Colonic mucosa (tissue), 4 donors: ENCODE measurements at places on chromosomes 4 and X. TPM values are rescaled to one million over a fixed set of nuclear protein-coding genes. Genes with fewer than 3 reads are reported as not detected.
A peak's percentile ranks its signal among the peaks of the same experiment; 100 is the strongest.

HS3ST1 gene
- total RNA-seq: 7.6 TPM

GRCh38 chrX:13168269-13168668 lies 123.8 kb upstream of the FAM9C start:
- H3K4me3 ChIP-seq: no peak overlapping the region
- no peak for DNase-seq
- H3K27me3 ChIP-seq: no peaks in the 10 kb centered on the region
- H3K36me3 ChIP-seq: no peaks in the 10 kb centered on the region
- no peak overlapping the region for H3K27ac ChIP-seq
- H3K4me1 ChIP-seq: no peaks in the 10 kb centered on the region

GRCh38 chr4:46393606-46394005 lies 3.7 kb upstream of the GABRA2 start:
- no peak for DNase-seq
- no peak overlapping the region for H3K27ac ChIP-seq

GRCh38 chr4:147378780-147379179 lies 102.1 kb upstream of the EDNRA start:
- no peak overlapping the region for H3K4me3 ChIP-seq
- no peaks in the 10 kb centered on the region for H3K36me3 ChIP-seq
- no peaks in the 10 kb centered on the region for H3K27me3 ChIP-seq
- no peak overlapping the region for H3K27ac ChIP-seq

- no peak overlapping the region for H3K4me3 ChIP-seq
- H3K27ac ChIP-seq: no peak overlapping the region
- H3K27me3 ChIP-seq: peaks cover 3% of the 10 kb centered on the region
- no peaks in the 10 kb centered on the region for H3K36me3 ChIP-seq
- no peak for DNase-seq
- no peaks in the 10 kb centered on the region for H3K4me1 ChIP-seq
Measured at GRCh38 chrX:69307756-69308155, 142.5 kb upstream of the PJA1 start.

FGF5 gene
- total RNA-seq: 0.30 TPM

DNA sequence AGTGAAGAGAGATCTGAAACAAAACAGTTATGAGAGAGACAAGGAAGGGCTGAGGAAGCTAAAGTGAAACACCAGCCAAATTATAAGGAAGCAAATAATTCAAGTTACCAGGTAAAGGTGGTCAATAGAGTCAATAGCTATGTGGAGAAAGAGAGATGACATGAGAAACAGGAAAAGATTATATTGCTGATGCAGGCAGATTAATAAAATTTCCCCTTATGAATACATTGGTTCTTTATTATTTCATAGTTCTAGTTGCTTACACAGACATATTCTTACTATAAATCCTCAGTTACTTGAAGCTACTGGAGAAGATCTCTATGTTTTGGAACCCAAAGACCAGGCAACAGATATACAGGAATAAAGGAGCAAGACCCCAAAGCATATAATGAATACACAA lies 273.7 kb upstream of the CTSO start:
- no peaks in the 10 kb centered on the region for H3K36me3 ChIP-seq
- DNase-seq: no peak
- no peak overlapping the region for H3K4me3 ChIP-seq
- no peaks in the 10 kb centered on the region for H3K27me3 ChIP-seq
- no peak overlapping the region for H3K27ac ChIP-seq

PROM1 gene
- total RNA-seq: 34.3 TPM

CFAP99 gene
- 0.49 TPM for total RNA-seq

- no peaks in the 10 kb centered on the region for H3K36me3 ChIP-seq
- no peaks in the 10 kb centered on the region for H3K4me1 ChIP-seq
- H3K4me3 ChIP-seq: no peak overlapping the region
- no peaks in the 10 kb centered on the region for H3K27me3 ChIP-seq
- peak; percentile 72 for DNase-seq
- H3K27ac ChIP-seq: no peak overlapping the region
Measured at GRCh38 chr4:139099366-139099982, 77.5 kb downstream of the ELF2 start.

DNA sequence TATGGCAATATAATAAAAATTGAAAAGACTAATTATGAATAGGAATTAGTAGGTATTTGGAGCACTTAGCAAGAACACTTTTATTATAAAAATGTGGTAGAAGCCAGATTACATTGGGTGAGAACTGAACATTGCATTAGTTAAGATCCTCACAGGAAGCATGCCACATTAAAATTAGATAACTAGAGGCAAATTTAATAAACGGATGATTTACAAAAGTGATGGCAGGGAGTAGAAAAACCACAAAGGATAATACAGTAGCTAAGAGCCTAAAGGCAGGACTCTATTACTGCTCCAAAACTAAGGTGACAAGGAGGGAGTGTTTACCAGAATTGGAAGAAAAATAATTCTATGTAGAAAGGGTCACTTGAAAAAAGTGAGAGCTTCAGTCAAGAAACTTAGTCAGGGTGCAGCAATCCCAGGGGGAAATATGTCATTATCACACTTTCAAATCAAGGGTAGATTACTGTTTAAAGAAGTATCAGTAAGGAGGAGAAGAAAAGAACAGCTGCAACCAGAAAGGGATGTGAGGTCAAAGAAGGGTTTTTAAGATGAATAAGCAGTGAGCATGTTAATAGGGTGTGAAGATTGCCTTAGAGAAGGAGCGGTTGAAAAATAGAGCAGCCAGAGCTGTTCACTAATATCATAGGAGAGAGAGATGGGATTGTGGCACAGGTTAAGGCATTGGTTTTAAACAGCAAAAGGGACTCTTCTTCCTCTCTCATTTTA lies 84.6 kb downstream of the NDST4 start:
- H3K36me3 ChIP-seq: no peaks in the 10 kb centered on the region
- no peaks in the 10 kb centered on the region for H3K27me3 ChIP-seq

DNA sequence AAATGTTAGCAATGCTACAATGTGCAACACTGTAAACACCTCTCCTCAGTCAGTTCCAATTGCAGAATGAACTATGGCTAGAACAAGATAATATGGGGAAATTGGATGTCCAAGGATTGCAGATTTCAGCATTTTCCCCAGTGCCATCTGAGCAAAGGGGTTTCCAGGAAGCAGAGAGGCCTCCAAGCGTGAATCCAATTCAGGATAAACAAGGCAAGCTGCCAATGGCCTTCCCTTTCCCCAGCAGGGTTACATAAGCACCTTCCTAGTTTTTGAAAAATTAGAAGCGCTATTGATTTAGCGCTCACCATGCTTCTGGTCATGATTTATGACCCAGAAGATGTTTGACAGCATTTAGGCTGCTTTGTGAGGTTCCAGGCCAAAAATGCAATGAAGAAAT lies 223.0 kb upstream of the GATB start:
- no peak overlapping the region for H3K27ac ChIP-seq
- no peak overlapping the region for H3K4me3 ChIP-seq
- H3K36me3 ChIP-seq: no peaks in the 10 kb centered on the region
- no peaks in the 10 kb centered on the region for H3K27me3 ChIP-seq

- no peak overlapping the region for H3K4me3 ChIP-seq
- no peaks in the 10 kb centered on the region for H3K4me1 ChIP-seq
- no peak overlapping the region for H3K27ac ChIP-seq
- no peak for DNase-seq
- H3K36me3 ChIP-seq: no peaks in the 10 kb centered on the region
- H3K27me3 ChIP-seq: no peaks in the 10 kb centered on the region
Measured at GRCh38 chrX:154791467-154791866, 13.8 kb downstream of the MPP1 start.

DNA sequence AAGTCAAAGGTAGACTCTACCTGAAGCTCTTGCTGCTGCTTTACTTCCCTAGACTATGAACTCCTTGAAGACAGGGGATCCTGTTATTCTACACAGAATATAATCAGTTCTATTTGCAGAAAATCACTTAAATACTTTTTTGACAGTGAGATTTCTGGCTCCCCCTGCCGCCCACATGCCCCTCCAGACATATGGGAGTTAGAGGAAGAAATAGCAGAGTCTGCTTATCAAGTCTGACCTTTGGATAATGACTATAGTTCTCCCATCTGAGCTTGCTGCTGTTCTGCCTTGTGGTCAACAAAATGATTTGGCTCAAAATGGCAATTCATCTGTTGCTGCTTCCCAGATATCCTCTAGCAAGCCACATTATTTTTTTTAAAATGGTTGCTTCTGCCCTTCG lies 101.1 kb downstream of the ENOX2 start:
- H3K36me3 ChIP-seq: no peaks in the 10 kb centered on the region
- H3K27ac ChIP-seq: no peak overlapping the region
- H3K4me1 ChIP-seq: no peaks in the 10 kb centered on the region
- H3K27me3 ChIP-seq: no peaks in the 10 kb centered on the region
- no peak for DNase-seq
- H3K4me3 ChIP-seq: no peak overlapping the region

SLC16A2 gene
- 1.3 TPM for total RNA-seq

RRH gene
- not detected for total RNA-seq

DNA sequence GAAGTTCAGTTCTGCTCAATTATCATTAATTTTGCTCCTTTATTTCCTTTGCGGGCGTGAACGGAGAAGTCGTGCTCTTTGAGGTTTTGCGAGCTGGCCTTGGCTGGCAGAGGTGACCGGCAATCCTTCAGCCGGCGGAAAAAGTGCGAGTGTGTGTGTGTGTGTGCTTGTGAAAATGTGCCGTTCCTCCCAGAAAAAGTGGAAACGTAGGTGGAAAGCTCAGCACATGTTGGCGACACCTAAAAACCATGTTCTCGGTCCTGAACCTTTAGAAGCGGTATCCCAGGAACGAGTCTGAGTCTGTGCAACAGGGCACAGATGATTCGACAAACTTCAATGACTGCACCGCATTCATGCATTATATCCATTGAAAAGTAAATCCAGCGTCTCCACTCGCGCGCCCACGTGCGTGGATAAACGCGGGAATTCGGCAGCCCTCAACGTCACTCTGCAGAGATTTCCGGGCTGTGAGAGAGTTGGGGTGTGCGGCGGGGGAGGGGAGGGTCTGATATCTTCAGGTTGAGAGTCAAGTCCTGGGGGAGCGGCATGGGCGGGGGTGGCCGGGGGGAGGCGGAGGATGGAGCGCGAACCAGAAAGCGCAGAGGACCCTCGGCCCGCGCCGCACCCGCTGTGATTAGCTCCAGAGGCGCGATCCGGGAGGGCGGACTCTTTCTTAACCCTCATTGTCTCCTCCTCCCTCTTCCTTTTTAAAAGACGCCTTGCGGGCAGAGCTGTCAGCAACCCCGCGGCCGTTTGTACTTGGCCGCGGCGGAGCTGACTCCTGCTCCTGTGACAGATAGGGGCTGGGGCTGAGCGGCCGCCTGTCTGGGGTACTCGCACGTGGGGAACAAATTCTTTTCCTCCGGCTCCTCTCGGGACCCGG lies at the start of gene SHISA3:
SHISA3 (plus strand) TSS at position 737 of the 883 bp plus-strand sequence. CDS start 569 bp downstream, outside the sequence.
- DNase-seq: peak; percentile 25
- H3K36me3 ChIP-seq: no peaks in the 10 kb centered on the region
- peak within 1 kb of the TSS; percentile 36 for H3K4me3 ChIP-seq
- H3K27ac ChIP-seq: no peak within 1 kb of the TSS

- DNase-seq: no peak
- no peak overlapping the region for H3K27ac ChIP-seq
- no peaks in the 10 kb centered on the region for H3K36me3 ChIP-seq
- H3K4me3 ChIP-seq: no peak overlapping the region
Measured at GRCh38 chr4:108683479-108683878, 33.1 kb downstream of the OSTC start.
